ENCODE measurements at places on chromosomes 2 and 18. TPM values are rescaled to one million over a fixed set of nuclear protein-coding genes. Genes with fewer than 3 reads are reported as not detected.

DNA sequence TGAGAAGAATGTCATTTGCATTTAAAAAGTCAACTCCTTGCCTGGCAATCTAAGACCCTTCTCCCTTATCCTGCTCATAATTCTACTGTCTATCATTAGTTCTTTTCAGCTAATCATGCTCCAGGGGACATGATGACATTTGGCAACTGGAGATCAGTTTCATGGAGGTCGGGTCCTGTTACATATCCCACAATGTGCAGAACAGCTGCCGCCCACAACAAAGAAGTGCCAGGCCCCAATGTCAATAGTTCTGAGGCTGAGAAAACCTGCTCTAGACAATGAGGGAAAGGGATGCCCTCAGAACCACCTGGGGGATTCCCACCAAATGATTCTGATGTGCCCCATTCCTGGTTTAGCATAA, 53.4 kb upstream of the IL1RL1 start:
- DNase-seq = no peak

Gene DSC3
- total RNA-seq = 20.0 TPM

DNA sequence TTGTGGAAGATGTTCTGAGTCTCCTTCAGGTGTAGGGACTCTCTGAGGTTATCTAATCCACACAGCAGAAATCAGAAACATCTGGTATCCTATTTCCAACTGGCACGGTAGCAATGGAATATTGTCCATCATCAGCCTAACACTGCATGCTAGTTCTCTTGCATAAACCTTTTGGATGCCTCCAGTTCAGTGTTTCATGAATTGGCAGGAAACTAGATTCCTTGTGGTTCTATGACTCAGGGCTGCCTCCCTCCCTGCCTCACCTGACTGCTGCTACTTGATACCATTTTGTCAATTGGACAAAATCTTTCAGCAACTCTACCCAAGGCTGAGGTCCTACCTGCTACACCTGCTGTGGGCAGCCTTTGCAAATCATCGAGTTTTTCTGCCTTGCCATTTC, 130.9 kb downstream of the TPGS2 start:
- no peak for DNase-seq

DNA sequence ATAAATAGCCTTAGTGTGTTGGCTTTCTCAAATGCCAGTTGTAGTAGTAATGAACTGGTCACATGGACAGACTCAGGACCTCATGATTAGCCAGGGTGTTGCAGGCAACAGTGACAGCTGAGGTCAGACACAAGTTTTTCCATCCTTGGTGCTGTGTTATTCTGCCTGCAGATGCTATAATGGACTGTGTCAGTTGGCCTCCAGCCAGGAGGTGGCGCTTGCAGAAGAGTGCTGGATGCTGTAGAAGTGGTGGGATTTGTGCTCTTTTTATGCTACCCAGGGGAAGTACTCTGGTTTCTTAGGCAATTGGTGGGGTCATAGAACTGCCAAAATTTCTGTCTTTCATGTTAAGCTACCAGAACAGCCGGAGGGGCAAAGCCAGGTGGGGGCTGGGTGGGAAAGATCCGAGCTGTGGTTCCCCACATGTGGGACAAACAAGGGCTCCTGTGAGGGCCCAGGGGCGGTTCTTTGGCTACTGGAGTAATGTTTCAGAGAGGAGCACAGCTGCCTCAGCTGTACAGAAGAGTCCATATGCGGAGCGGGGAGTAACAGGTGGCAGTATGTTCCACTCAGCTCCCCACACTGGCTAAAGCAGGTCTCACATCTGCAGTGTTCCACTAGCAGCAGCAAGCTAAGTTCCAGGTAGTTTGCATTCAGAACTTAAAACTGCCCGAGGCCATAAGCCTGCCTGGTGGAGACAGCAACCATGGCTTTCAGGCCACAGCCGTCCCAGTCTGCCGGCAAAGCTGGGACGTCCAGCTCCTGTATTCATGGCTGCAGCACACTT, 104.4 kb downstream of the GULP1 start:
- no peak for DNase-seq

GRCh38 chr2:174335254-174335987, 667 bp downstream of the SP9 start:
- no peak for DNase-seq
